Naive thymus-derived CD8-positive, alpha-beta T cell (primary cell): ENCODE measurements at places on chromosomes 7 and 10.
A peak's percentile ranks its signal among the peaks of the same experiment; 100 is the strongest.

DNA sequence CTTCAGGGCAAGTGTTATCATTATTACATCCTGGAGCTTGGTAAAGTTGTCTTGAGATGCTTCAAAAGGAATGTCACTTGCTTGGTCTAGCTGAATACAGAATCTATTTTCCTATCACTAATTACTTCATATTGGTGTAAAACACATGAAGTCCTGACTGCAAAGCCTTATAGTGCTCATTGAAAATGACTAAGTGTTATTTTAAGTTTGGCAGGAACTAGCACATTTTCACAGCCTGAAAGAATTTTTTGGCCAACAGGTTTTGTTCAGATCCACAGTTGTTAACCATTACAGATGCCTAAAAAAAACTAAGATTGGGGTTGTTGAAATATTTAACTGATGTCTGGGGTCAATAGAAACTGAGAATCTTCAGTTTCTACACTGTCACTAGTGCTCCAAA is 149.3 kb downstream of the NEBL start:
- no peak for DNase-seq

- DNase-seq = no peak
These were observed 162.0 kb upstream of the MAGI2 start for GRCh38 chr7:79615466-79615865.

DNA sequence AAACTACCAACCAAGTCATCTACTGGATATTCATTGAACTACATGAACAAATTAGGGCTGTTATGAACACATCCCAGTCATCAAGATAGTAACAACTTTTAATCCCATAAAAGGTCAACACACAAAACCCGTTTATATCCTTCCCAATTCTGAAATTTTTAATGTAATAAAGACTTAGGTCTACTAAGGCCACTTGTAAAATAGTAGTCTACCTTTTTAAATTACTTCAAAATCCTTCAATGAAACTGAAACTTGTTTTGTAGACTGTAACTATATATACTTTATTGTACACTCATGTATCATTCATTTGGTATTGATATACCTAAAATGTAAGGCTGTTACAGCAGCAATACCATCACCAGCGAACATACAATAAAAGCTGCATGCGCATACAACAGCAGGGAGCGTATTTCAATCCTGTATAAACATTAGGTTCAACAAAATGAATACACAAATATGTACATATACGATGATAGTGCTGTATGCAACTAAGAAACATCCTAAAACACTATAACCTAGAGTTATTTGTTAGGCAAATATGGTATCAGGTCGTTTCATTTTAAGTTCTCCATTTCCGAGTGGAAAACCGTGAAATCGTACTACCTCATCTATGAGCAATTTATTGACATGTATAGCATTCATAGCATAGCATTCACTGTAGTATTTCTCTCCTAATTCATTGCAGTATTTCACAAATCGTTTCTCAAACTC is 973 bp downstream of the ATAD1 start:
- DNase-seq = no peak

DNA sequence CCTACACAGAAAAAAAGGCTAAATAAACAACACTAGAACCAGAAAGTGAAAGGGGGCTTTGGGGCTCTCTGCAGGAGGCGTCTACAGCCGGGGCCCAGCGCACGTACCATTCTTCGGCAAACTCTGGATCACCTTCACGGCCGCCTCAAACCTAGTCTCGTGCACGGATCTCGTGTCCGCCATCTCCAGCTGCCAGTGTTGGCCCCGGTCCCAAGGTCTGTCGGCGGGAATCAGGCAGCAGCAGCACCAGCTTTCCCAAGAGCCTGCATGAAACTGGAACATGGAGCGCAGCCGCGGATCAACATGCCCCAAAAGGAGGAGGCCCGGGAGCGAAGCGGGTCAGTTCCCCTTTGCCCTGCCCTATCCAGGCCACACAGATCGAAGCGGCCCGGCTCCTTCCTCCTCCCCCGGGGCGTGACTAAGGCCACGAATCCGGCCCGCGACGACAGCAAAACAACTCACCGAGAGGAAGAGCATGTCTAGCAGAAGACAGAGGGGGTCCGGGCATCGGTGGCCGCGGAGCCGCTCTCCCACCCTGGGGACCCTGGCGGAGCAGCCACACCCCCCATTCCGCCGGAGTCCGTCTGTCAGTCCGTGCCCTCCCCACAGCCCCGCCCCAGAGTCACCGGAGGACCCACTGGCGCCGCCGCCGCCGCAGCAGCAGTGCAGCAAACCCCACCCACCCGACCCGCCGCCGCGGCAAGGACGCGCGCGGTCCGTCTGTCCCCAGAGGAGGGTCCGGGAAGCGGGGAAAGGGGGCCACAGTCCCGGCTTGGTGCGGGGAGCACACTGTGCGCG is at the start of gene ACBD5:
Gene ACBD5, minus strand, starts transcription at position 586 of the 798 bp plus-strand sequence. Its CDS starts 109 bp downstream, at position 477.
- peak; percentile 64 for DNase-seq

DNA sequence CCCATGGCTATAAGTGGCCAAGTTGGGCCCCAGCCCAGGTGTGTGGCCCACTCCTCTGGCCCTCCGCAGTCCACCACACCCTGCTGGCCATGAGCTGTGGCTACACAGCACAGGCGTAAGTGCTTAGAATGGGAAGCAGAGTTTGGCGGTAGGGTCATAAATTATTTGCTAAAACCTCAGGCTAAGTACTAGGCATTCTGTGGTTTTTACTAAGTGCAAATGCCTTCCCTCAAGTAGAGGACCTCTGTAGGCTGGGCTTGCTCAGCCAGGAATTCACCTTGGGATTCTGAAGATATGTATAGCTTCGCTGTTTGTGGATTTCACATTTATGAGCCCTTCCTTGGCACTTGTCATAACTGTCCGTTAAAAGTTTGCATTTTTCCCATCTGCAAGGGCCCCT is 44.8 kb upstream of the LOXL4 start:
- DNase-seq = no peak

DNA sequence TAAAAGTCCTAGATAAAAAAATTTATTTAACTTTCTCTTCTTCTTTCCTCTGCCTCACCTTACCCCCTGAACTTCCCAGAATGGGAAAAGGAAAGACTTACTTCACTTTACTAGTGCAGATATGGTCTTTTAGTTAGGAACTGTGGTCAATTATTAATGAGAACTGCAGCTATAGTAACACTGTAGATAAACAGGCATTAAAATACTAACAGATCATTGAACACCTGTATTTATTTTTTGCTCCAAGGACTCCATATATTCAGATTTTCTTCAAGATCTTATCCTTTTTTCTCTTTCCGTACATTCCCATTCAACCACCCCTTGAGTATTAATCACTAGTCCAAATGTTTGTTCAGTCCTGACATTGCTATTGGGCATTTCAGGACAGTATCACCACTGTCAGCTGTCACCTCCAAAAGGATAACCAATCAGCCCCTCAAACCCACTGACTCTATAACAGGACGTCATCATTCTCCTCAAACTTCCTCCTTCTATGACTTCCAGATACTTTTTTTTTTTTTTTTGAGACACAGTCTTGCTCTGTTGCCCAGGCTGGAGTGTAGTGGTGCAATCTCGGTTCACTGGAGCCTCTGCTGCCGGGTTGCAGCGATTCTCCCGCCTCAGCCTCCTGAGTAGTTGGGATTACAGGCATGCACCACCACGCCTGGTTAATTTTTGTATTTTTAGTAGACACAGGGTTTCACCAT is 4.2 kb downstream of the CPVL start:
- DNase-seq = no peak

DNA sequence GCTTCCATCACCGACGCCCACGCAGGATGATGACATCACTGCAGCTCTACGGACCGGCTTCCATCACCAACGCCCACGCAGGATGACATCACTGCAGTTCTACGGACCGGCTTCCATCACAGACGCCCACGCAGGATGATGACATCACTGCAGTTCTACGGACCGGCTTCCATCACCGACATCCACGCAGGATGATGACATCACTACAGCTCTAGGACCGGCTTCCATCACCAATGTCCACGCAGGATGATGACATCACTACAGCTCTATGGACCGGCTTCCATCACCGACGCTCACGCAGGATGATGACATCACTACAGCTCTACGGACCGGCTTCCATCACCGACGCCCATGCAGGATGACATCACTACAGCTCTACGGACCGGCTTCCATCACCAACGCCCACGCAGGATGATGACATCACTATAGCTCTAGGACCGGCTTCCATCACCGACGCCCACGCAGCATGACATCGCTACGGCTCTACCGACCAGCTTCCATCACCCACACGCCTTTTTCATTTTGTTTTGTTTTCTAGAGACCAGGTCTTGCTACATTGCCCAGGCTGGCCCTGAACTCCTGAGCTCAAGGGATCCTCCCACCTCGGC is 29.5 kb downstream of the GPER1 start:
- no peak for DNase-seq

GRCh38 chr7:28297801-28298459 is 114.4 kb upstream of the CREB5 start:
- DNase-seq = no peak

DNA sequence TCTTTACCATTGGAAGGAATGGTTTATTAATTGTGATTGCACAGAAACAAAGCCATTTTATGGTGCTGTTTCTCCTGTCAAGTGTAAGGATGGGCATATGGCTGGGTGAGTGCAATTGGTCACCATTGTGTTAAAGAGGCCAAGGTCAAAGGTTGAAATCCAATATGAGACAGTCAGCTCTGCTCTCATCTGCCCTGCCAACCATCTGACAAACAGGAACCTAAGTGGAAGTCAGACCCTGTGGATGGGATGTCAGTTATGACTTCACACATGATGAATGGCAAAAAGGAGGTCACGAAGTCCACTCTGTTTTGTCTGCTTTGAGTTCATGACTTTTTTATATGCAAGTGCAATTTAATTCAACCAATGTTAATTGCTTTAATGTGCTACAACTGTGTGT is 172.7 kb upstream of the TMEM229A start:
- DNase-seq = no peak

- DNase-seq = no peak
These were observed 65.4 kb downstream of the PRPF18 start for GRCh38 chr10:13651969-13652720.

- DNase-seq = no peak
These were observed 95.0 kb upstream of the SDK1 start for GRCh38 chr7:3206101-3206500.

GRCh38 chr7:101538596-101539459 is 90.3 kb downstream of the MYL10 start:
- peak; percentile 59 for DNase-seq

GRCh38 chr7:79227044-79227443 is 226.4 kb downstream of the MAGI2 start:
- DNase-seq = no peak

GRCh38 chr10:79382491-79382941 is 35.2 kb downstream of the PPIF start:
- DNase-seq = no peak

DNA sequence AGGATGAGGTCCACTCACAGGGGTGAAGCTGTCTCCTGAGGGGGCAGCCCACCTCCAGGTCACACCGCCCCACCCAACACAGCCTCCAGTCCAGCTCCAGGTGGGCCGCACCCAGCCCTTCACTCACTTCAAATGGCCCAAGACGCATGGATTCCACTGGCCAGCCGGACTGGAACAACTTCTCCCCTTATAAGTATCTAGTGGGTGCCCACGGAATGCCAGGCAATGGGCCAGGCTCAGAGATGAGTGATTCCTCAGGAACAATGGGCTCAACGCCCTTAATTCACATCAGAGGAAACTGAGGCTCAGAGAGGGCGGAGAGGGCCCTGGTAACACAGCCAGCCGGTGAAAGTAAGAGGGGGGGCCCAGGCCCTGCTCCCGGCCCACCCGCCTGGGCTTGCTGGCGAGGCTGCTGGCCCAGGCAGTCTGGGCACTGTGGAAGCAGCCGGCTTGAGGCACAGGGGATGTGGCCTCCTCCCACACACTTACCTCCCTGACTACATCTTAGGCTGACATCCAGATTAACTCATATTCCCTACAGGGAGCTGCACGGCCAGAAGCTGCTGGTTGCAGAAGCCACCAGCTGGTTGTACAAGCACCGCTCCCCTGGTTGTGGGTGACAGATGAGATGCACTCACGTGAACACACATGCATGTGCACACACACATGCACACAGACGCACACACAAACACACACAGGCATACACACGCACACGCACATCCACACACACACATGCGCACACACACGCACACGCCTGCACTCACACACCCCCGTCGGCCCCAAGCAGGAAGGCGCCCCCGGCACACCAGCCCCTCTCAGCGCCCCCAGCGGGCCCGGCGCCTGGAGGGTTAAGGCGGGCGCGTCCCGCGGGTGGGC is 1.0 kb upstream of the FAM20C start:
- DNase-seq = no peak

GRCh38 chr7:129778770-129779601 is 167.5 kb downstream of the NRF1 start:
- no peak for DNase-seq

DNA sequence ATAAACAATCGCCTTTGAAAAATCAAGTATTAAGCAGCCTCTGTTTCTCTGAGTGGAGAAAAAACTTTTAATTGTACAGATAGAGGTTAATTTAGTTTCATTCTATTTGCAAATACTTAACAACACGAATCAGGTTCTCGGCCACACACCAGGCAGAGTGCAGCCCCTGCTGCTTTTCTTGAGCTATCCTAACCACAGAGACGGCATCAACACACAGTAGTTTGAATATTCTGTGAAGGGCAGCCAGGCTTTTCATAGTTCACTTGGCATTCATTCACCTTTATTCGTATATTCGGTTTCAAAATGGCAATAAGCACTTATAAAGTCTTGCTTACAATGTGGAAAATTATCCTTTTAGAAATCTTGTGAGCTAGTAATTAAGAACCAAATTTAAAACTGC is 5.7 kb downstream of the ADARB2 start:
- DNase-seq = no peak

- DNase-seq = no peak
These were observed 43.5 kb downstream of the FAM241B start for GRCh38 chr10:69673521-69673920.

DNA sequence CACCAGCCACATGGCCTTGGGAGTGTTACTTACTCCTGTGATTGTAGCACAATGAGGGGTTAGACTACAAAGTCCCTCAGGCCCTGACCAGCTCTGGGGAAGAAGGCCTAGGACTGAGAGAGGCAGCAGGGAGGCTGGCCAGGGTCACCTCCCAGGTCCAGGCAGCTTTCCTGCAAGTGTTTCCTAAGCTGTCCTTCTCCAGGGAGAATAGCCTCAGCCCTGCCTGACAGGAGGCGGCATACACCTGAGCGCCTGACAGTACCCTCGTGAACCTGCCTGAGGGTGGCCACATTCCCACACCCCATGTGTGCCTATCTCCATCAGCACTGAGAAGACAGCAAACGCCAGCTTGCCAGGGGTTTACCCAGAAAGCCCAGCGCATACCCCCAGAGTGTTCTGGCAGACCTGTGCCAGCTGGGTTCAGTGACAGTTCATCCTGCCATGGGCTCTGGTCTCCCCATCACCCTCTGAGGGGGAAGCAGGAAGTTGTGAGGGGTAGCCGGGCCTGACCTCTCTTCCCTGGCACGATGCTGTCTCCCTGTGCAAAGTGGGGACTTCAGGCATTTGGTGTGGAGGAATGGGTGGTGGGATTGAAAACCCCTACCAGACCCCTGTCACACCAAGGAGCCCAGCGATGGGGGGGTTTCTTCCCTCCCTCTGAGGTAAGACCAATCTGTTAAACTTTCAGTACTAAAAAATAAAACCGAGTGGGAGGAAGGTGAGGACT is 56.3 kb upstream of the CAMK2B start:
- no peak for DNase-seq

GRCh38 chr10:27997865-27998177 is 1.1 kb downstream of the ODAD2 start:
- no peak for DNase-seq

GRCh38 chr7:17446340-17446739 is 147.9 kb downstream of the AHR start:
- DNase-seq = no peak

- DNase-seq = no peak
These were observed 239.6 kb upstream of the STEAP1 start for GRCh38 chr7:89914711-89915110.
